ENCODE measurements at places on chromosomes 4 and X. TPM values are rescaled to one million over a fixed set of nuclear protein-coding genes. Genes with fewer than 3 reads are reported as not detected.

OTC gene
- total RNA-seq, result not detected

SPATA4 gene
- 0.28 TPM for total RNA-seq

P2RY10 gene
- not detected for total RNA-seq

VSIG1 gene
- total RNA-seq, result under 0.01 TPM

WFS1 gene
- total RNA-seq, result 27.3 TPM

All from smooth muscle cell of bladder (primary cell).